ENCODE measurements at places on chromosomes 11 and 22.

GRCh38 chr22:26606611-26607010 lies 11.2 kb downstream of the CRYBB1 start:
- DNase-seq = no peak

- DNase-seq = no peak
Measured at GRCh38 chr11:71499125-71499524, 27.9 kb upstream of the KRTAP5-7 start.

GRCh38 chr11:36177836-36178235 lies 111.4 kb downstream of the COMMD9 start:
- no peak for DNase-seq

GRCh38 chr11:93024369-93024768 lies 54.9 kb downstream of the MTNR1B start:
- no peak for DNase-seq

DNA sequence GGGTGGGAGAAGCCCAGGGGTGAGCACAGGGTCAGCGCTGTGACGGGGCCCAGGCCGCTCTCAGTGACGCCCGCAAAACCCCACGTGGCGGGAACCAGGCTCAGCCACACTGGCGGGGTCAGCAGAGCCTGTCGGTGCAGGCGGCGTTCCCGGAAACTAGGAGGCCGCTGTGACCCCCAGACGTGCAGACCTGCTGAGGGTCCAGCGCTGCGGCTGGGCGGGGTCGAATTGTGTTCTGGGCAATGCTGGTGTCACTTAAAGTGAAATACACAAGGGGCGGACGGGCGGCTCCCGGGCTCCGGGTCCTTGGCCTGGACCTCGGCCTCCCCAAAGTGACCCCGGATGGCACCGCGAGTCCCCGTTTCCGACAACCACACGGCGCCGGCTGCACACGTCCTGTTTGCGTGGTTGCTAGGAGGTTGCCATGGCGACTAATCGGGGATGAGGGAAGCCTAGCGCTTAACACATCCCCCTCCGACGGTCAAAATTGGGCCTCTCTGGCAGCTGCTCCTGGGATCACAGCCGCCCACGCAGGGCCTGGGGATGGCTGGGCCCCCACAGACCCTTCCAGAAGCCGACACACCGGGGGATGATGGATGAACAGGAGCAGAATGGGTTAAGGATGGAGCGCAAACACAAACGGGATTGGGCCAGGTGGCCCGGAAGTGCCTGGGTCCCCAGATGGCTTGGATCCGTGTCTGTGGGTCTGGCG lies 81.7 kb upstream of the PRR5 start:
- DNase-seq = peak; percentile 90

- no peak for DNase-seq
Measured at GRCh38 chr11:102534261-102534872, 3.8 kb upstream of the MMP7 start.

- DNase-seq = no peak
Measured at GRCh38 chr22:49051491-49052022, 776.1 kb downstream of the BRD1 start.

DNA sequence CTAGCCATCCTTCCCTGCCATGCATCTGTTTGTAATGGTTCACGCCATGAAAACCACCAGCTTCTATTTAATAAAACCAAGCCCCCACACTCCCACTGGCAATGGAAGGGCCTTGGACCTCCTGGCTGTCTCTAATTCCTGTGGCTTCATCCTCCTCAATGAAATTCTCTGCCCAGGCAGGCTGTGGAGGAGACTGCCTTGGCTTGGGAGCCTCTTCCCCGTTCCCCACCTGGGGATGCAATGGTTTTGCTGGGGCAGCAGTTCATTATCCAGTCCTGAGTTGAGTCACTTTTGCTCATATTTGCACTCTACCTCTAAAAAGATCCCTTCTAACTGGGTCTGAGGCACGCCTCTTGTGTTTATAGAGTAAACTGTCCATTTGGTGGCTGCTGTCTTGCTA lies 515.8 kb downstream of the NTM start:
- no peak for DNase-seq

DNA sequence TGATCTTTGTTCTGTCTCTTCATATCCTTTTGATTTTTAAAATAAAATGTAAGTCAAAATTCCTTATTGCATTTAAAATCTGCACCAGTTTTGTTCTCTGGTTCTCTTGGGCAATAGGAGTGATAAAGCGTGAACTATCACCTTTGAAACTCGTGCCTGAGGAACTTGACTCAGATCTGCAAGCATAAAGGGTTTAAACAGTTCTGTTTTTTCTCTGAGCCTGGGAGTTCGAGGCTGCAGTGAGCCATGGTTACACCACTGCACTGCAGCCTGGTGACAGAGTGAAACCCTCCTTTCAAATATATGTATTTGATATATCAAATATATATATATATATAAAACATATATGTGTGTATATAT lies 38.9 kb upstream of the CLMP start:
- no peak for DNase-seq

DNA sequence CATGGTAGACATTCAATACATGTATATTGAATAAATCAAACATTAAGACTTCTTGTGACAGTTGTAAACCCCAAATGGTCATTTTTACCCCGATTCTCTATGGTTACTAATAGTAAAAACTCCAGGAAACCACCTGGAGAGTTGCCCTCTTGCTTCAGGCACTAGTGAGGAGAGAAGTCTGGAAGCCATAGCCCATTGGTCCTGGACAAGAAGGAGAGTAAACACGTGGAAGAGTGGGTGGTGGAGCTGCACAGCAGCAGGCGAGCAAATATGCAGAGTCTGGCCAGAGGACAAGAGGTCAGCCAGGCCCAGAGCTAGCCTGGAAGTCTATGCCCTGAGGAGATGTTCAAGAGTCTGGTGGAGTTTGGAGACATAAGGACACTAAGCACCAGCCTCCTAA lies 17.7 kb downstream of the DCHS1 start:
- peak; percentile 45 for DNase-seq

- peak; percentile 16 for DNase-seq
Measured at GRCh38 chr11:119484741-119485605, 62.0 kb upstream of the THY1 start.

DNA sequence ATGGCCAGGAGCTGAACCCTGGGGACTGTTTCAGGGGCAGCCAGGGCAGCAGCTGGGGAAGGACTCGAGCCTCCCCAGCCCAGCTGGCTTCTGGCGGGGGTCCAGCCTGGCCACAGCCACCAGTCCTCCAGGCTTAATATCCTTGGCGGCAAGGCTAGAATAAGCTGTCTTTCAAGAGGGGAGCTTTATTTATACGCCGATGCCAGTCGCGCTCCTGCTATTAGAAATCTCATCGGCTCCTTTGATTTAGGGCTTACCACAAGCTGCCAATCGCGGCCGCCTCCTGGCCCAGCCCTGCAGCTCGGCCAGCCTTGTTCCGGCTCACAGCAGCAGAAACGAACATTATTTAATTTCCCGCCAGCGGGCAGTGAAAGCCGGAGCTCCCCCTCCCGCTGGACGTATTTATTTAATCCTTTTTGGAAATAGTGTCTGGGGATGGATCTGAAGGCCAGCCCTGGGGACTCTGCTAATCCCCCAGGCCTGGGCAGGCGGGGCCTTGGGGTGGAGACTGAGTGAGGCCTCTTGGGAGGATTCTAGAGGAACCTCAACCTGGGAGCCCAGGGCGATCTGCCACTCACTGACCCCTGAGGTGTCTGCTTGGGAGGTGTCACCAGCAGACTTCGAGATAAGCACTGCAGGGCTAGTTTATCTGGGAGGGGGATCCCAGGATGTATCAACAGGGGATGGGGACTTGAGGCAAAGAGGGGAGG lies 363.1 kb downstream of the MN1 start:
- peak; percentile 76 for DNase-seq

DNA sequence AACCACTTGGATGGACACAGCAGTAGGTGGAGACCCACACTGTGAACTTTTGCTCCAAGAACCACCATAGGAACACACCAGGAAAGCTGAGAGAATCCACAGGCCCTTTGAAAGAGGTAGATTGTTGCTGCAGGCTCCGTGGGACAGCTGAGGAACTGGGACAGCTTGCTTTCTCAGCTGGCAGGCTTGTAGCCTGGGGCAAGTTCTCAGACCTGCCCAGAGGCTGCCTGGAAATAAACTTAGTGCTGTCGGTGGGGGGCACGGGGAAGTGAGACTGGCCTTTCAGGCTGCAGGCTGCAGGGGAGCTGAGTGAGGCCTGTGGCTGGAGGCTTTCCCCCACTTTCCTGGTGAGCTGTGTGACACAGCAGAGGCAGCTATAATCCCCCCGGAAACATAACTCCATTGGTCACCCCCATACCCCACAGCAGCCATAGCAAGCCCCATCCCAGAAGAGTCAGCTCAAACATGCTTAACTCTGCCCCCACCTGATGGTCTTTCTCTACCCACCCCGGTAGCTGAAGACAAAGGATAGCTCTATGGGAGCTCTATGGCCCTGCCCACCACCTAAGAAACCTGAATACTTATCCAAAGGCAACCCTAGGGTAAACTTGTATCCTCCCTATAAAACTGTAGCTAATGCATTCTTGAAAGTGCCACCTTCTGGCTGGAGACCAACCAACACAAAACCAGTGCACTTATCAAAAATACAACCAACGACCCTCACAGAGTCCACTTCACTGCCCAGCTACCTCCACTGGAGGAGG lies 21.4 kb upstream of the ACRV1 start:
- no peak for DNase-seq

DNA sequence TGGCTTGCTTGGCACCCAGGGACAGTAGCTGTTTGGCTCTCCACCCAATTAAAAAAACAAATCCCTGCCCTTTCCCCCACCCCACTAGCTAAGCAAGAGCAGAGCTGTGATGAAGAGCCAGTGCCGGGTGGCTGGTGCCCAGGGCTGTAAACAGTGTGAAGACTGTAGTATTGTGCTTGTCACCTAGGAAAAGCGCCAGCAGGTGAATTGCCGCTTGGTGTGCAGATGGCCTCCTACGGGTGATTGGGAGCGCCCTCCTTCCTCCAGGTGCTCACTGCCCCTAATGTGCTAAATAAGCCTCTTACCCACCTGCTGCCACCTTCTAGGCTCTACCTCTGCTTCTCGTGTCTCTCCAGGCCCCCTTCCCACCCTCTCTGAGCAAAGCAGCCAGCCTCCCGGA lies 18.4 kb upstream of the RAPSN start:
- no peak for DNase-seq

DNA sequence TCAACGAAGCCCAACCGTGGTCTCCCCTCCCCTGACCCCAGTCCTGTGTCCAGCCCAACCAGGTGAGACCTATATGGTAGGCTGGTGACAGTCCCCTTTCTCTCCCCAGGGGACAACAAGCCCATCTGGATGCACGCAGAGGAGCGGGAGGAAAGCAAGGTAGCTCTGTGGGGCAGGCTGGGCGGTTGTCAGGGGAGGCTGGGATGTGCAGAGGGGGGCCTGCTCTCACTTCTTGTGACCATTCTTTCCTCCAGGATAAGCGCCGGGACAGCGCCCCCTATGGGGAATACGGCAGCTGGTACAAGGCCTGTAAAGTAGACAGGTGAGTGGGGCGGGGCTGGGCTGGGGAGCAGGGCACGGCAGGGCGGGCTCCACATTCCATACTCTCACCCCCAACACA lies 3.5 kb upstream of the RAB1B start:
- DNase-seq = no peak

DNA sequence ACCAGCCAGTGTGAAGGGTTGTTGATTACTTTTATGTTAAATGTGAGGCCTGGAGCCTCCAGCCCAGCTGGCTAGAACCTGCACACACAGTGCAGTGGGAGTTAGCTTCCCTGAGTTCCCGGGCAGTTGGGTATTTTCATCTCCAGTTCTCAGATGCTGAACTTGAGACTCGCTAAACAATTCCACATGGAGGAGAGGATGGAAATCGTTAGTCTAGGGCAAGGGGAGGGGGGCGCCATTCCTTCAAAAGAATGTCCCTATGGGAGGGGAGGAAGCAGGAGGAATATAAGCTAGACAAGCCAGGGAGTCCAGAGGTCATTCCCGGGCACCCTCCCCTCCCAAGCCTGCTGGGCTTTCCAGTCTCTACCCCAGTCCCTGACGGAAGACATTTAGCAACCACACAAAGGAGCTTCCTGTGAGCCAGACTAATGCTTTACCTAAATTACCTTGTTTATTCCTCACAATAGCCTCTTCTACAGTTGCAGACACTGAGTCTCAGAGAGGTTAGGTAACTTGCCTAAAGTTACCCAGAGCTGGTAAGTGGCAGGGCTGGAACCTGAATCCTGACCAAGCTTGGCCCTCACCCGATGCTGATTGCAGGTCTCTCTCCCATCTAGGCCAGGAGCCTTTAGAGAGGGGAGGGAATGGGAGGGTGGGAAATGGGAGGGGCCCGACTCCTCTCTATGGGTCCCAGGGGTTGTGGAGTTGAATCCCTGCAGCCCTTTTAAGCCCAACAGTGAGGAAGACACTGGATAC lies 1.9 kb upstream of the TSKU start:
- DNase-seq = no peak

- no peak for DNase-seq
Measured at GRCh38 chr11:121999651-122000050, 116.4 kb downstream of the BLID start.

DNA sequence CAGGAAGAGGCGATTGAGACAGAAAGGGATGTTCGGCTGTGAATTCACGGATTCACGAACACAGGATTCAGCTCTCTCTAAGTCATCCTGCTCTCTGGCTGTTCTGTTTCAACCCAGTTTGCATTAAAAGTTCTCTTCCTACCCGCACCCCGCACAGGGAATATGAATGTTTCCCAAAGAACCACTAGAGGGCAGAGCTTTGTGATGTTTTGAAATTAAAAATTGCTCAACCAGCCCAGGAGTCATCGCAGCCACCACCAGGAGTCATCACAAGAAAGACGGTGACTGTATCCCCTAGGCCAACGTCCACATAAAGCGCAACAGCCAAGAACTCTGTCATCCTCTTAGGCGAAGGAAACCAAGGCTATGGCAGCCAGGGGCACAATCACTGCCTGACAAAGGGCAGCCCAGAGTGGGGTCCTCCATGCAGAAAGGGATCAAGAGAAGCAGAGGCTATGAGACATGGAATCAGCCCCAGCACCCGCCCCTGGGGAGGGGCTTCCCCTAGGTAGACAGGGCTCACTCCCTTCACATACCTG lies 122.4 kb downstream of the WT1 start:
- no peak for DNase-seq

DNA sequence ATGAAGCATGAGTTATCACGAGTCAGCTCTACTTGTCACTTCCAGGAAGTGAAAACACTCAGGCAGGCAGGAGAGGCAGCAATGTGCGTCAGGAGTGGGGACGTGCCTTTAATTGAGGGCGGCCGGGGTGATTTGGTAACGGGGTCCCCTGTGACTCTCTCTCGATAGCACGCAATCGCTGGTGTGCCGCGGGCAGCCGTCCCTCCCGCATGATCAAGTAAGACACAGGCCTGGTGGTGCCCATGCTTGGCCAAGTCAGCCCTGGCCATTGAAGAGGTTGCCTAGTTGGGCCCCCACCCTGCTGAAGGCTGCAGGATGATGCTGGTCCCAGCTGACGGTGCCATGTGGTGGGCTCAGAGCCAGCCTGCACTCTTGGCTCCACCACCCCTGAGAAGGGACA lies 29.7 kb downstream of the CACNG2 start:
- no peak for DNase-seq

GRCh38 chr22:49106842-49107152 lies 720.9 kb downstream of the BRD1 start:
- DNase-seq = no peak

- peak; percentile 80 for DNase-seq
Measured at GRCh38 chr22:23106906-23107367, 34.9 kb downstream of the RSPH14 start.

GRCh38 chr11:104908186-104908531 lies 9.9 kb upstream of the CASP12 start:
- DNase-seq = no peak

GRCh38 chr22:30247974-30248373 lies 1.4 kb upstream of the LIF start:
- DNase-seq = no peak

Data from right hindlimb (tissue), 1 donor.